ENCODE measurements at places on chromosomes 6 and 20.
A peak's percentile ranks its signal among the peaks of the same experiment; 100 is the strongest.

DNA sequence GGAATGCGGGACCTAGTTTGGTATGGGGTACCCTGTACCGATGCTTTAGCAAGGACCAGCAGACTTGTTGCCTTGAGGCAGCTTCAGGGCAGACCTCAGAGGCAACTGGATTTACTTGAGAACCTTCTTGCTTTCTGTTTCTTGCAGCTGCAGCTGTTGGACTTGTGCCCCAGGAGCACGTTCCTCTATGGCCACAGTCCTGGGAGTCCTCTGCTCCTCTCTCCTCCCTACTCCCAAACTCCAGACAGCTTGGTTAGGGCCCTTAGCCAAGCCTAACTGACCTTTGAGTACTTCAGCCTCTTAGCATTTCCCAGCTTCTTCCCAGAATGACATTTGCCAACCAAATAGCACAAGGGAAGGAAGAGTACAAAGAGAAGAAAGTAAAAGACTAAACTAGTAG lies 34.7 kb downstream of the GHRH start:
- no peak for DNase-seq

DNA sequence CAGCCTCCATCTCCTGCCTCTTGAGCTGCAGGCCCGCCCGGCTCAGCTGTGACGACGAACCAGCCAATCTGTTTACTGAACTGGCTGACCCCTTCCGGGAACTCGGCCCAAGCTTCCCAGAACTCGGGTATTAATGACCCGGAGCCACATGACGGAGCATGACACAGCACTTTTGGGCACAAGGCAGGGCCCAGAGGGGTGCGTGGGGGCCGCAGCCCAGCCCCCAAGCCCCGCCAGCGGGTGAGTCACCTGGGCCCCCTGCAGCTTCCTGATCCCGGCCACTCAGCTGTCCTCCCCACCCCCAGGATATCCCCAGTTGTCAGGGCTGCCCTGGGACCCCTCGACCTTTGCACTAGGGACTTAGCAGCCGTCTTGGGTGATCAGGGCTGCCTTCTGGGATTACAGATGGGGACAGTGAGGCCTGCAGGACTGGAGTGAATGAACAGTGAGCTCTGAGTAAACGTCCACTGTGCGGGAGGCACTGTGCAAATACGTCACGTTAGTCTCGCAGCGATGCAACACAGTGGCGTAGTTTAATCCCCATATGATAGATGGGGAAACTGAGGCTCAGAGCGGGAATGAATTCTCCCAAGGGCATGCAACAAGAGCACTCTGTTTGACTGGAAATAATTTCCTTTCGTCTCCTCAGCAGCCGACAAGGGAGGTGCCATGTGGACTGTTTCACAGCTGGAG lies 102.1 kb downstream of the CEBPB start:
- no peak for DNase-seq

GRCh38 chr20:58665606-58666005 lies 14.5 kb downstream of the STX16 start:
- DNase-seq: no peak

DNA sequence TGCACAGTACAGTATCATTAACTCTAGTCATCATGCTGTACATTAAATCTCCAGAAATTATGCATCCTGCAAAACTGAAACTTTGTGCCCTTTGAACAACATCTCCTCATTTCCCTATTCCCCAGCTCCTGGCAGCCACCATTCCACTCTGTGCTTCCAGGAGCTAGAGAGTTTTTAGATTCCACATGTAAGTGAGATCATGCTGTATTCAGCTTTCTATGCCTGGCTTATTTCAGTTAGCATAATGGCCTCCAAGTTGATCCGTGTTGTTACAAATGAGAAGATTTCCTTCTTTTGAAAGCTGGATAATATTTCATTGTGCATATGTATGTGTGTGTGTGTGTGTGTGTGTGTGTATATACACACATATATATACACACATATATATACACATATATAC lies 86.9 kb upstream of the SLC24A3 start:
- no peak for DNase-seq

DNA sequence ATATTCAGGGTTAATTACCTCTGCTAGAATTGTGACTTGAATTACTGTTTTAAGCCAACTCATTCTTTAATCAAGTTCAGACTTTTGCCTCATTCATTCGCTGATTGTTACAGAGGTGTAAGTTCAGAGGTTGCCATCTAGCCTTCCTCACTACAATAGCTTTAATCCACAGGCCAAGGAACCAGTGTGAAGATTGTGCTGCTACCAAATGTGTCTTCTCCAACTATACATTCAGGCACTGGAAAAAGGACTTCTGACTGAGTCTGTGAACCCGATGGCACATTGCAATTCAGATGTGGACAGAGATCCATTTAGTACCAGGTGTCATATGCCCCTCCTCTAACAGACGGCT lies 111.2 kb upstream of the ADGRF1 start:
- DNase-seq: no peak

GRCh38 chr6:41122373-41122772 lies 31.8 kb downstream of the TREML1 start:
- no peak for DNase-seq

GRCh38 chr6:162733489-162733888 lies 5.7 kb downstream of the PACRG start:
- peak; percentile 30 for DNase-seq

DNA sequence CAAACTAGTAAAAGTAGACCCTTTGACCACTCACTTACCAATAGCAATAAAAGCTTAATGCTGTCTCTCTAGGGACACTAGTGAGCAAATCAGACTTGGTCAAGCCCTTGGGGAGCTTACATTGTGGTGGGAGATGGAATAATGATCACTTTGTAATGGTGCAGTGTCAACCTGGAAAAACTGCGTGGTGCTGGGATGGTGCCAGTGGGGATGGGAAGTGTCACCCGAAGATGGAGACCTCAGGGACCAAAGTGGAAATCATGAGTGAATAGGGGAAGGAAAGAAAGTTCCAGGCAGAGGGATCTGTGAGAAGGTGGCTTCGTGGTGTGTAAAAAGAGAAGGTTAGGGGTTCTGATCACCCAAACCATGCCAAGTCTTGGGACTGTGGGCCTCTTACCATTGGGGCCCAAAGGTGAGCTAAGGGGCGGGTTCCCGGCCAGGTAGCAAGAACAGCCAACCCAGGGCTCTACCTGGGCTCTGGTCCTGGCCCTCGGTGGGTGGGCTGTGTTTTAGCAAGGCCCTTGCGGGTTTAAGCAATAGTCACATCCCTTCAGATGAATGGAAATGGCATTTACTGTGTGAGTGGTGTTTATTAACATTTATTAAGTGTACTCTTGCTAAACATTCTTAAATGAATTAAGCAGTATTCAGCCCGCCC lies 15.5 kb downstream of the DYNLRB1 start:
- no peak for DNase-seq

DNA sequence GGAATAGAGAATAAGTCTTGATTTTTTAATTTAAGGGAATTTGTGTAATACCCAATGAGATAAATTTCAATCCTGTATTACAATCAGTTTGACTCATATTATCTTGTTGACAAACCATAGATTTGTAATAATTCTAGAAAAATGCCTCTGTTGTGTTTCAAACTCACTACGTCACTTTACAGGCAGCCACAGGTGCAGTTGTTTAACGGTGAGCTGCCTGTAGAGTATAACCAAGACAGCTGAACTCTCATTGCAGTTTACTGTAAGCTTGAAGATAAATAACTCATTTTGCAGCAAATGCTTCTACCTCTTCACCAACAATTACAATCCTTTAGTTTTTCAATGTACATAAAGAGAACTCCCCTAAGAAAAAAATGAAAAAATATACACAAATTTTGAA lies 114.3 kb downstream of the PRKN start:
- DNase-seq: no peak

DNA sequence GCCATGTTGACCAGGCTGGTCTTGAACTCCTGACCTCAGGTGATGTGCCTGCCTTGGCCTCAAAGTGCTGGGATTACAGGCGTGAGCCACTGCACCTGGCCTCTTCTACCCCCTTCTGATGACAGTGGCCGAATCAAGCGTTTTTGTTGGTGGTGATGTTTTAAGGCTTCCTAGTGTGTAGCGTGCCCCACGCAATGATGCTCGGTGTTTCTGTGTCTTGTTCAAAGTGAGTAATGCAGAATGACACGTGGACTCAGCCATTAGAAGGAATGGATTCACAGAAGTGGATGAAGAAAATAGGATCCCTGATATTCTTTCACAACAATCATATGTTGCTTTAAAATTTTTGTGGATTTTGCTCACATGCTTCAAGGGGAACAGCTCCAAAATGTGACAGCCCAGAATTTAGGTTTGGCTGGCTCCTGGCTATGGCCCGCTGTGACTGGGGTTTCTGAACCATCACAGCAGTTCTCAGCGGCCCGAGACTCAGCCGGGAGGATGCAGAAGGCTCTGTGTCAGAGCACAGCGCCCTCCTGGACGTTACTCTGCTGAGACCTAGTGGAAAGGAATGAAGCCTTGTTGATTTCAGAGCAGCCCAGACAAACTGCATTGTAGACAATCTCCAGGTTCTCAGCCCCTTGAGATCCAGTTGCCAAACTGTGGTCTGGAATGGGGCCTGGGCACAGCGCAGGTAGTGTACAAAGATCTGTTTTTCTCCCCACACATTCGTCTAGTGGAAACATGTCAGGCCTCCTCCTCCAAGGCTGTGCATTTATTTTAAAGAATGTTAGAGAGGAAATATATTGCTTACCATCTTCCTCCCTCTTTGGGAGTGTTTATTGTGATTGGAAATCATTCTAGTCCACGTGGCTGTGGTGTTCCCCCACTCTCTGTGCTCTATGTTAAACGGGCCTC lies 57.6 kb upstream of the TIAM2 start:
- DNase-seq: no peak

DNA sequence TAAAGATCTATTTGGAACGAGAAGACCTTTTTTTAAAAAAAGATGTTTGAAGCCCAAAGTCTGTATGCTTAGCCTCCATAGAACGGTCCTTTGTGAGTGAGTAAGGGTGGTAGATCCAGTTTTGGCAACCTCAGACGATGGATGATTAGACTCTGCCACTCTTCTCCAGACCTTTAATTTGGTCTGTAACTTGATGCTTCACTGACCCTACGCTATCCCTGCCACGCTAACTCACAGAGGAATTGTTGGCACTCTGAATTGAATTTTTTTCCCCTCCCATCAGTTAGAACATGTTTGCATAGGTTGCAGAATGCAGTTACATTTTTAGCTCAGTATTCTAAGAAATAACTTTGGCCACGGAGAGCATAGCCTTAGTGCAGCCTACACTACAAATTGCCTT lies 15.8 kb upstream of the DEK start:
- DNase-seq: no peak

GRCh38 chr20:39813190-39813829 lies 851.2 kb downstream of the DHX35 start:
- no peak for DNase-seq
